ENCODE measurements at places on chromosomes 3 and 15.

DNA sequence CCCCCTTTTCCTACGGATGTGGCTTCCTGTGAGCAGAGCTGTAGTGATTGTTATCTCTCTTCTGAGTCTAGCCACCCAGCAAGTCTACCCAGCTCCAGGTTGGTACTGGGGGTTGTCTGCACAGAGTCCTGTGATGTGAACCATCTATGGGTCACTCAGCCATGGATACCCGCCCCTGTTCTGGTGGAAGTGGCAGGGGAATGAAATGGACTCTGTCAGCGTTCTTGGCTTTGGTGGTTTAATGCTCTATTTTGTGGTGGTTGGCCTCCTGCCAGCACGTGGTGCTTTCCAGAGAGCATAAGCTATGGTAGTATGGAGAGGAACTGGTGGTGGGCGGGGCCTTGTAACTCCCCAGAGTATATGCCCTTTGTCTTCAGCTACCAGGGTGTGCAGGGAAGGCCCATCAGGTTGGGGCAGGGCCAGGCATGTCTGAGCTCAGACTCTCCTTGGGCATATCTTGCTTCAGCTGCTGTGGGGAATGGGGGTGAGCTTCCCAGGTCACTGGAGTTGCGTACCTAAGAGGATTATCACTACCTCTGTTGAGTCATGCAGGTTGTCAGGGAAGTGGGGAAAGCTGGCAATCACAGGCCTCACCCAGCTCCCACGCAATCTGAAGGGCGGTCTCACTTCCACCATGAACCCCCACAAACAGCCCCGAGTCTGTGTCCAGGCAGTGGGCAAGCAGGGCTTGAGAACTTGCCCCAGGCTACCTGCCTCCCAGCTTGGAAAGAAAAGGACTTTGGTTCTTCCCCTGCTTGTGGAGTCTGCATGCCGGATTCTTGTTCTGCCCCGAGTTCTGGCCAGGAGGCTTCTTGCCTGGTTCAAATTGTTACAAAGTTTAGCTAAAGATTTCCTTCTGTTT lies 9.0 kb upstream of the ADGRG7 start:
- DNase-seq = no peak

- DNase-seq = peak; percentile 61
Measured at GRCh38 chr3:28916713-28917499, 364.0 kb upstream of the RBMS3 start.

DNA sequence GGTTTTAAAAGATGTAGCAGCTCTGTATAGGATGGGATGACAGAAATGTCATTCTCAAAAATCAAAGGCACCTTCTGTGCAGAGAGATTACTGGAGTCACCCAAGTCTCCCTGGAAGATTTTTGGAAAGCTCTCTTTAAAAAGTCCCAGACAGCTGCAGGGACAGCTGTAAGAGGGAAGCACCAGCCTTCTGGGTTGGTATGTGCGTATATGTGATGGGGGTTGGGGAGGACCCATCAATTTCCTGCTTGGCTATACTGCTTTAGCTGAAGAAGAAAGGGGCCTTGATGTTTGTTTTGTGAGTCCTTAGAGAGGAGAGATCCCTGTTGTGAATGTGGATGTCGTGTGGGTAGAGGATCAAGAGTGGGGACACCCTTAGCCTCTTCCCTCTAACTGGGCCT lies 5.4 kb upstream of the SEC11A start:
- no peak for DNase-seq

DNA sequence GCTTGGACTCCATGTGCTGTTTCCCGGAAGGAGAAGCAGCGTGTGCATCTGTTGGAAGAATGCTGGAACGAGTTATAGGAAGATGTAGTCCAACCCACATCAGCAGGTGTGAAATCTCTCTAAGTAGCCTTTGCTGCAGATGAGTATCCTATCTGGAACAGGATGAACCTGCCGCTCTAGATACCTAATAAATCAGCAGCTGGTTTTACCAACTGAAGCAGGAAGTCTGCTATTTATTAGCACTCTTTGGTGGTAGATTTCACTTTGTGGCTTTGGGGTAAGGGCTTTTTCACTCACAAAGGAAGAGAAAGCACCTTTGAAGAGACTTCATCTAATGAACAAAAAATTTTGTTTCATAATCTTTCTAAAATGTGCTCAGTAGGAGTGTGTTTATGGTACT lies 66.4 kb downstream of the DCUN1D1 start:
- no peak for DNase-seq

- no peak for DNase-seq
Measured at GRCh38 chr3:144105542-144105941, 133.9 kb downstream of the DIPK2A start.

- no peak for DNase-seq
Measured at GRCh38 chr15:92468991-92469390, 75.3 kb downstream of the ST8SIA2 start.

DNA sequence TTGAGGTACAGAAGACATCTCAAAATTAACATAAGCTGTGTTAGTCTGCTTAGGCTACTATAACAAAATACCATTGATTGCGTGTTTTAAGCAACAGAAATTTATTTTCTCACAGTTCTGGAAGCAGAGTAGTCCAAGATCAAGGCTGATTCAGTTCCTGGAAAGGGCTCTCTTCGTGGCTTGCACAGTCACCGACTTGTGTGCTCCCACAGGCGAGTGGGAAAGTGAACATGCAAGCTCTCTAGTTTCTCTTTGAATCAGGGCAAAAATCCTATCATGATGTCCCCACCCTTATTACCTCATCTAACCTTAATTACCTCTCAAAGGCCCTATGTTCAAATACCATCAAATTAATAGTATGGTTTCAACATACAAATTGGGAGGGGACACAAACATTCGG lies 505.9 kb downstream of the ZIC1 start:
- DNase-seq = no peak

GRCh38 chr3:190060192-190060775 lies 60.4 kb downstream of the P3H2 start:
- no peak for DNase-seq

DNA sequence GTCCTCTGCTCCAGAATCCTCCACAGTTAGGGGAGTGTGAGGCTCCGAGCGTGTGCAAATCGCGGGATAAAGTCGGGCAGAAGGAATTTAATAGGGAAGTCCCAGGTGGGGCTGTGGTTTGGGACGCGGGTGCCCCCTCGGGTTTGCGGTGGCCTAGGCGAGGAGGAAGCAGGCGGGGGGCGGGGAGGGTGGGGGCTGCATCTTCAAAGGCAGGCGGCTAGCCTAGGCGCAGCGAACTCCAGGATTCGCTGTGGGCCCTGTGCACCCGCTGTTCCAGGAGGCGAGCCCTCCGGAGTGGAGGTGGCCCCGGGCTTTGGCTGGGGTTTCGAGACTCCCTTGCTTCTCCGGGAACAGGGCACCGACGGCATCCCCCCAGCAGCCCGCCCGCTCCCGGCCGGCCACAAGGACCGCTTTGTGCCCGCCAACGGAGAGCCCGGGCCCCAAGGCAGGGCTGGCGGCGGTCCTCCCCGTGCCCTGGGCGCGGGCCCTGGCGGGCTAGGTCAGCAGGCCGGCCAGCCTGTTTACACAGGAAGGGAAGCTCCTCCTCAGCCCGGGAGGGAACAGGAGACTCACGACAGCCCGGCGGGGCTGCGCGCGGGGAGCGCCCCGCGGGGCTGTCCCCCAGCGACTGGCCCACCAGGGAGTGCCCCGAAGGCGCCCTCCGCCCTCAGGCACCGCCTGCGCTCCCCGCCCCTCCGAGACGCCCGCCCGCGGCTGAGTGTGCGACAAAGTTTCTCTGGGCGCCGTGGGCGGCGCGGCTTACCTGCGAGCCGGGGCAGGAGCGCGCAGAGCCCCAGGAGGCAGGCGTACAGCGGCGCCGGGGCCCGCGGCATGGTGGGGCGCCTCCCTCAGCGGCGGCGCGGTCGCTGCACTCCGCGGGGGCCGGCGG lies 753 bp downstream of the ITGB5 start:
- no peak for DNase-seq

DNA sequence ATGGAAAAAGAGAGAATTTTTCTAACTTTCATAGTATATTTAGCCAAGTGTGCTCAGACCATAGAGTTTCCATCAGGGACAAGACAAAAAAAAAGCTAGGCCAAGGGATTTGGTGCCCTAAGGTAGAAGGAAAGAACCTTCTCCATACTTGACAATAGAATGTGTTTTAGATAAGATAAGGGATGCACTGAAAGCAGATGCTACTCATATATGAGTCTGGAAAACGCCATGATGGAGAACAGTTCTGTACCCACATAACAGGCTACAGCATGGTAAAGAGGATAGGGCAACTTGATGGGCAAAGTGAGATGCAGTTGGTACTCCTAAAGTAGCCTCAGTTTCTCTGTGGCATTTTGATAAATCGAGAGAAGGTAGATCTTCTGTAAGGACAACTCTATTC lies 216.4 kb upstream of the NECTIN3 start:
- DNase-seq = no peak

GRCh38 chr3:100097919-100098783 lies 16.1 kb downstream of the FILIP1L start:
- no peak for DNase-seq

GRCh38 chr3:126880901-126881300 lies 102.0 kb upstream of the PLXNA1 start:
- DNase-seq = no peak

DNA sequence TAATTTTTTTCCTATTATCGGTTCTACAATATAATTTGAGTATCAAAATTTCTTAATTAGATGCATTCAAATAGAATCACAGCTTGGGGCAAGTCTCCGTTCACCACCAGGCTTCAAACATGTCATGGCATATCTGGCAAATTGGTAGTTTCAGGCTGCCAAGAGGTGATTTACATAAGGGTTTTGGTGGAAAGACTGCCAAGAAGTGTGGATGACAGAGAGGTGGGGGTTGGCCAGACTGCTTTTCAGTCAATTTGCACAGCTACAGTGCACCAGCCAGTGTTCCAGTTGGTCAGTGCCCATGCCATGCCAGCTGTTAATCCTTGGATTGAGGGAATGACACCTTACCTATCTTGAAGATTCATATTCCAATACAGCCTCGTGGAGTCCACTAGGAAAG lies 8.4 kb upstream of the GSK3B start:
- DNase-seq = no peak

GRCh38 chr15:93417156-93417555 lies 328.1 kb upstream of the RGMA start:
- DNase-seq = no peak

- DNase-seq = no peak
Measured at GRCh38 chr15:88788816-88789215, 14.4 kb upstream of the ACAN start.

GRCh38 chr3:39189959-39190269 lies 2.5 kb downstream of the XIRP1 start:
- DNase-seq = no peak

GRCh38 chr3:46527239-46527638 lies 29.5 kb downstream of the RTP3 start:
- DNase-seq = no peak

DNA sequence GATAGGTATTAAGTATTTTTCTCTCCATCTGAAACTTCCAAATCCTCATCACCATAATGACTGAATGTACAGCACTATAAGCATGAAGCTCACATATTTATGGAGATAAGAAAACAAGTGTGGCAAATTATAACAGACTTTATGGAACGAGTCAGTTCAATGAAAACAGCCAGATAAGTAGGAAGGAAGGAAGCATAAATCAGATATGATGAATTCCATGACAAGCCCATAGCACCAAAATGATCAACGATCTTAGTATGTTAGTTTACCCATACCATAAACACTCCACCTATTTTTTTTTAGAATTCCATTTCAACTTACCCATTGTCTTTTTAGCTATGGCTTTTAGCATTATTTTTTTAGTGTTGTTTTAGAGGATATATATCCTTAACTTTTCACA lies 169.5 kb downstream of the TNIK start:
- DNase-seq = no peak

DNA sequence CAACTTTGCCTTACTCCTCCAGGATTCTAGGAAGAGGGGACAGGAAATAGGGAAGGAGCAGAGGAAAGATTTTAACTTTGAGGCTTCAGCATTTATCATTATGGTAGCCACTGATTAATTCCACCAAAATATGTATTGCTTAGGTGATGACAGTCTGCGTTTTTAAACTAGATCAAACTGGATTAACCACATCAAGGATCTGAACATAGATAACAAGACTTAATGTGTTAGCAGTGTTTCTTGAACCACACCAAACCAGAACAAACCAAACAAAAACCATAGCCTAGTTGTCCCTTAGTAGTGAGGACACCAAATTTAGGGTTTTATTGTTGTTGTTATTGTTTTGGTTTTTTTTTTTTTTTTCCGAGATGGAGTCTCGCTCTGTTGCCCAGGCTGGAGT lies 113.5 kb upstream of the LMOD3 start:
- no peak for DNase-seq

- no peak for DNase-seq
Measured at GRCh38 chr3:87420171-87420570, 143.8 kb upstream of the POU1F1 start.

GRCh38 chr3:36993326-36994283 lies at the start of gene MLH1:
Gene MLH1 (plus strand): TSS chr3:36993518. CDS start chr3:36993548, 30 bp downstream.
- DNase-seq = no peak

- no peak for DNase-seq
Measured at GRCh38 chr3:133472242-133472641, 72.4 kb downstream of the BFSP2 start.

DNA sequence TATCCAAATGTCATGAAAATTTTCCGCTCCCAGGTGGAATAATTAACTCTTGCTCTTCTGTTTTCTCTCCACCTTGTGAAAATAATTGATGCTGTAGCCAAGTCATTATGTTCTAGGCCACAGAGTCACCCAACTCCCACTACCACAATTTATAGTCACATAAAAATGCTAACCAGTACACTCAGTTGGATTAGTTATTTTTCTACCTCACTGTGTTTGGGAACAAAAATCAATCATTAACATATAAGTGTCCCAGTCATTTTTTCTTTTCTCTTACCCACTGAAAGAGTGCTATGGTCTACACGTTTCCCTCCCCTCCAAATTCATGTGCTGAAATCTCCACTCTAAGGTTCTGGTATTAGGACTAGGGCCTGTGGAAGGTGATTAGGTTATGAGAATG lies 255.6 kb upstream of the LMCD1 start:
- DNase-seq = no peak

GRCh38 chr3:37024820-37025405 lies 31.6 kb downstream of the MLH1 start:
- no peak for DNase-seq

All from NCI-H1048 (cell line).